ENCODE measurements at places on chromosomes 7 and 10.

DNA sequence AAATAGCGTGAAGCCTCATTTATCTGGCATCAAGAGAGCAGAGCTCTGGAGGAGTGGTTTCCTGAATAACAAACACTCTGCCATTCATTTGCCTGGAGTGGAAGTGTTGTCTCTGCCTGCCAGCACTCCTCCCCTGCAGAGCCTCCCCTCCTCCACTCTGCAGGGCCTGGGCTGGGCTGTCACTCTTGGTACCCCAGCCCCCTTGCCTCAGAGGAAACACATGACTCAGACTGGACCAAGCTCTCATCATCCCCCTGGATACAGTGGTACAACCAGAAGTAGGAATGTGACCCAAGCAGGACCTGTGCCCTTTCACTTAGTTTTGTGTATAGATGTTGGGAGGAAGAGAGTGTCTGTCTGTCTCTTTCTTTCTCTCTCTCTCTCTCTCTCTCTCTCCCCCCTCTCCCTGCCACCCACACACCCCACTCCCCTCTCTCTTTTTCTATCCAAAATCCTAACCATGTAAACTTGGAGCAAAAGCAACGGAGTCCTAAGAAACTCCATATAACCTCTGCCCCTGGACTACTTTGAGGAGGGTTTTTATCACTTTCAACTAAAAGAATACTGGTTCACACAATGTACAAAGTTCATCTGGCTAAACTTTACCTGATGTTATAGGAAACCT, 43.9 kb downstream of the DOCK4 start:
- DNase-seq = no peak

DNA sequence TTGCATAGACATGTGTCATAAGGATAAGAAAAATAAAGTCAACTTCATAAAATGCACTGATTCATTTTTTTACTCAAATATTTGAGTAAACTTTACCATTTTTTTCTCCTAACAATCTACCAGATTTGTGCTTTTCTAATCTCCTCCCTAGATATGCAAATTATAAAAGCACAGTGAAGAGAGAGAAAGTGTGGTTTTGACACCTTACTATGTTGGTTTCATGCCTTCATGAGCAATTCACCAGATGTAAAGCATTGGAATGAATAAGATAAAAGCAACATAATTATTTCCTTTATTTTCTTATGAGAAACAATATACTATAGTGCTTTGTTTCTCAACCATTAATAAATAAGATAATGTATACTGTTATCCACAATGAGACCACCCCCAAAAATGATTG, 432.5 kb upstream of the PCDH15 start:
- DNase-seq = no peak

DNA sequence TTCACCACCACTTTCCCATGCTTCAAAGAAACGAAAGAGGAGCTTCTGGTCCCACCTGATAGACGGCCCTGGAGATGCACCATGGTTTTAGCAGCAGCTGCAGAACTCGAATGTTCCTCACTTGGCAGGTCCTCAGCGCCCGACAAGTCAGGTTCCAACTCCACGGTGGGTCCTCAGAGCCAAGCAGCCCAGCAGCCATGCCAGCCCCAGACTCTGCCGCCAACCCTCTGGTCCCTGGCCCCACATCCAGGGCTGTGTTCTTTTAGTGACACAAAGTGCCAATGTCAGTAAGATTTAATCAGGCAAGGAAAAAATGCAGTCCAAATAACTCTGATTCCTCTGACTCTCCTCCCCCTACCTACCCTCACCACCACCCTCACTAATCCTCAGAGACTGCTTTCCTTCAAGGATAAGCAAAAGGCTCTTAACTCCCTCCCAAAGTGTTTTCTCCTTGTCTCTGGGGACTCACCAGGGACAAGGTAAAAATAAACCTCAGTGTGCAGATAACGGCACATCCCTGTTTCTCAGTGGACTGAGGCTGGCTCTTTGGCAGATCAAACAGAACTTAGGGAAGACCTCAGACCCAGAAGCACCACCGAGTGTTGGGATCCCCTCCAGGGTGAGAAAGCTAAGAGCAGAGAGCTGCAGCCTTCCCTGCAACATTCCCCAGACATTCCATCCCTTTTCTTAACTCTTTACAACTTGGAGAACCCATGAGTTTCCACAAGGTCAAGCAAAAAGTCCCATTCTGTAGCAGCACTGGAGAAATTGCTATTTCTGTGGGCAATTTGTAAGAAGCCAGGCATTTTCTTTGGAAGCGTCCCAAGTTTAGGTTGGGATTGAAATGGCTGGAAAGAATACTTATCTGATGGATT, 358.9 kb downstream of the FRMD4A start:
- DNase-seq = no peak

- DNase-seq = peak; percentile 40
Measured at GRCh38 chr7:32427769-32428291, 62.4 kb downstream of the LSM5 start.

- no peak for DNase-seq
Measured at GRCh38 chr10:43699516-43699915, 50.8 kb upstream of the ZNF32 start.

GRCh38 chr7:139830782-139831501, 1.9 kb downstream of the TBXAS1 start:
- DNase-seq = no peak

DNA sequence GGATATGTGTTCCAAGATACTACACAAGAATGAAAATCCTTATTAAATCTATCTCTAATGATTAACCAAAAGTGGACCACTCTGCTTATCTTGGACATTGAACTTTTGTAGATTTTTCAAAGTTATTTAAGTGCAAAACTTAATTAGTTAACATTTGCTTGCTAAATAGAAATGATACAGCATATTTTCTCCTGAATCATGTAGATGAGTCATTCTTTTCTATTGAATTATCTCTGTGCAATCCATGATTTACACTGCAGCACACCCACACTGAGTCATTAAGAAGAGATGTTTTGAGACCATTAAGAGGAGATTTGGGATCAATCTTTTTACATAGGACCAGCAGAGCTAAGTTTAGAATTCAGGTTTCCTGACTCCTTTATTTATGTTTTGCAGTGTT, 6.6 kb upstream of the ABCC2 start:
- DNase-seq = no peak

DNA sequence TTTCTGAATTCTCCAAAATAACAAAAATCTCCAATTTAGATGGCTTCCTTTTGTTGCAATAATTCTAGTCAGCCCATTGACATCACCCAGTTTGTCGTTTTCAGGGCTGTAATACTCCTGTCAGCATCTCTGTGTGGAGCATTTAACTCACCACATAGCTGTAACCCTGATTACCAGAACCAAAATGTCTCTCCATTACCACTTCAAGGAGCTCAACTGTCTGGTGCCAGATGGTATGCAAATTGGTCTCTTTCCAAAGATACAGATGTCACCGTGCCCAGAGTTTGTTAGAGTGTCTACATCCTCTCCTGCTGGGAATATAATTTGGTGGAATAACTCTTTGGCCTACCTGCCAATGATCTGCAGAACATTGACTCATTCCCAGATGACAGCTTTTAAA, 350.3 kb upstream of the POT1 start:
- DNase-seq = no peak

All from activated T-cell treated with anti-CD3 and anti-CD28 coated beads for 24 hours (primary cell).